Stimulated activated CD4-positive, alpha-beta T cell treated with anti-CD3 and anti-CD28 coated beads, Interleukin-1b, Interleukin-23, amount 100 ng/mL, for 1 hour (primary cell): ENCODE measurements at places on chromosomes 3 and 15.

DNA sequence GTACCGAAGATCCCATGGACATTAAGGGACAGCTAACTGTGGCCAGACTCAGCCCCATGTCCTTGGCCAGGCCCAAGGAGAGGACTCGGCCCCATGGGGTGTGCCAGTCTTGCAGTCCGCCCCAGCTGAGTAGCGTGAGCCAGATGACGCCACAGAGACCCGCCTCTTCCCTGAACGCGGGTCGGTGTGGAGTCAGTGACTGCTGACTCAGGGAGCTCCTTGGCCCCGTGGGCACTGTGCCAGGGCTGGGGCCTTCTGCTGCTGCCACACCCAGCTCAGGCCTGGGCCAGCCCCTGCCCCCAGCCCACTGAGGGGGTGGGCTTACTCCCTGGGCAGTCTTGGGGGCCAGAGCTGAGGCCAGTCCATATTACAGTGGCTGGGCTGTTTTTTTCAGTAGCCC lies 52.8 kb downstream of the PLXNA1 start:
- no peak for DNase-seq

DNA sequence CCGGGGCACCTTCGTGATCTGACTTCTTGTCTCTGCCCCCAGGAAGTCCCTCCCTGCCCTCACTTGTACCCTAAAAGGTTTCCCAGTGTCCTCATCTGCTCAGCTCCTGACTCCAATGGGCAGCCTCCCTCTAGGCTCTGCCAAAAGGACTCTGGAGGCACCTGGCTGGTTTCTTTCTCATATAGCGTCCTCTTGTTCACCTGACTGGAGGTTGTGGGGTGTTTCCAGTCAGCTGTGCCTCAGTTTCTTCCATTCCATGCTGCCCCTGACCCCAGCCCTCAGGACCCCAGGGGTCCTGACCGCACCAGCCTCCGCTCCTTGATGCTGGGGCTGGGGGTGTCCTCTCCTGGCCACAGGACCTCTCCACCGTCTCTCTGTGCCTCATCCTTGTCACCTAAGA lies 2.5 kb downstream of the PRR23E start:
- DNase-seq, result no peak

GRCh38 chr3:189508784-189509501 lies 122.2 kb upstream of the TP63 start:
- no peak for DNase-seq

DNA sequence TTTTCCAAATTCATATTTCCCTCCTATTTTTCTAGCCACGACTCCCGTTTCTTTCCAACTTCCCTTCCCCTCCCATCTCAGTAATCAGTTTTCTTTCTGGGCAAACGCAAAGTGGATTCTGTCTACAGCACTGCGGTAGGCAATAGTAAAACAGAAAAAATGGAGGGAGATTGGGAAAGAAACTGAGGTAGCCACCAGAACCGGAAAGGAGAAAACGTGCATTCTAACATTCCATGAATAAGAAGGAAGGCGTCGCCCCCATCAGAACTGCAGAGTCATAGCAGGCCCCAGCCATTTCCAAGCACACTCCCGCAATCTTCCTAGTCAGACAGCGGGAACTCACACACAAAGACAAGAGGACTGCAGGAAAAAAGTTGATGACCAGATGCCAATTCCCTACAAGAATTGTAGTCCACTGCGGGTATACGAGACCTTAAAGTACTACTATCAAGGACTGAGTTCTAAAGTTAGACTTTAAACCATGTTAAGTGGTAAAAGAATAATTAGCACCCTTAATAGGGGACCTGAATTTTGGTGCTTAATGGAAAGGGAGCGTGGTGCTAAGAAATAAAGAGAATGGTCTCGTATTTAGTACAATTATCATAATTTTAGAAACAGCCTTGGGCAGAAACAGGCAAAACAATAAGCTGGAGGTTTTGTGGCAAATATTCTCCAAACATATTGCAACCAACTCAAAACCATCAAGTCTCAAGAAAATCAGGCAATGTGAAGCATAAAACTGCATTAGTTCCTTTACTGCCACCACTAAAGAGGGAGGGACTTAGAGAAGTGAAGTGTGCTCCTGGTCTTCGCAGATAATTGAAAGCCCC lies 1.4 kb downstream of the PFN2 start:
- no peak for DNase-seq

DNA sequence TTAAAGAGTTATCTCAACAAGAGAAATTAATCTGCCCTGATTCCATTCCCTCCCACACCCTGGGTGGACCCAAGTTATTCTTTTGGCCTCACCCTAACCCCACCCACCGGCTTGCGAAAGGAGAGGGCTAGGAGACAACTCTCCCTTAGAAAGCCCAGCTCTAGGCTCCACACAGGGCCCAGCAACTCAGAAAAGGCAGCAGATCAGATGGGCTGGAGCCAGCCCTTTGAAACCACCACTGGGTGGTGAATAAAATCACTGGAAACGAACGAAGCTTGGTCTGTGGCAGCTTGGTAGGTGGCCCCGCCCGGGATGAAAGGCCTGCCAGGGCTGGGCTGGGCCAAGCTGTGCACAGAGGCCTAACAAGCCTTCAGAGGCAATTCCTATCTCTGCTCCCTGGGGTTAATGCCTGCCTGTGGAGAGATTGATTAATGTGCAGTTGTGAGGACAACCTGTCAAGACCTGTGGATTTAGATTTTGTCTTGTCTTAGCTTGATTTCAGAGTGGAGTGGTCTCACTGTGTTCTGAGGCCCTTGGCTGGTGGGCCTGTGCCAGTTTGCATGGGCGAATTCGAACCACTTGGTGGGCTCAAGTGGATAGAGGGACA lies 38.8 kb downstream of the BHLHE40 start:
- DNase-seq, result no peak

DNA sequence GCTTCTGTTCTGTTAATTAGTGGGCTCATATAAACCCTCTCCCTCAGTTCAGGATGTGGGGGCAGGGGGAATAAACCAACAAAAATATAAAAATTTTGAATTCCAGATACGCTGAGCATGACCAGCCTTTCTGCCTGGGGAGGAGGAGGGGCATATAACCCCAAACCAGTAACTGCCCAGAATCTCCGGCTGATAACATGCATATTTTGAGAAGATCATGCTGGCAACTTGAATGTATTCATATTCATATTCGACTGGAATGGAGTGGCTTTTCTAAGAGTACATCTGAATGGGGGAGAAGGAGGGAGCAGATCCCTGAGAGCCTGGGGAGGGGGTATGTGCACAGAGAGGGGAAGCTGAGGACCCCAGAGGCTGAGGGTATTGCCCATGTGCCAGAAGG lies 54.5 kb upstream of the LCTL start:
- DNase-seq, result no peak

DNA sequence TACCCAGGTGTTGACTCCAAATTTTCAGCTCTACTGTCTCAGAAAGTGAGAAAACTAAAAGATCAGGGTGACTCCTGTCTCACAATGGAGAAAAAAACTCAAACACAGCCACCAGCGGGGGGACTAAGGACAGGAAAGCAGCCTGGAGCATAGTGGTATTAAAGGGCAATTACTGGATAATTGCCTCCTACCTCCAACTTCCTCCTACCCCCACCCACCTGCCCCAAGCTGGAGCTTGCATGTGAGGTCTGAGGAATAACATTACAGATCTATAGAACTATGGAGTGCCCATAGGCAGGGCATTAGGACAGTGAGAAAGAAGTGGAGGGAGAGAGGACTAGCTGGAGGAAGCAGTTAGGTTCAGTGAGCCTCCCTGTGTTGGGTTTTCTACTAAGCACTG lies 2.7 kb upstream of the PCCB start:
- DNase-seq, result no peak

- no peak for DNase-seq
Measured at GRCh38 chr15:60839510-60840211, 360.7 kb upstream of the ICE2 start.

DNA sequence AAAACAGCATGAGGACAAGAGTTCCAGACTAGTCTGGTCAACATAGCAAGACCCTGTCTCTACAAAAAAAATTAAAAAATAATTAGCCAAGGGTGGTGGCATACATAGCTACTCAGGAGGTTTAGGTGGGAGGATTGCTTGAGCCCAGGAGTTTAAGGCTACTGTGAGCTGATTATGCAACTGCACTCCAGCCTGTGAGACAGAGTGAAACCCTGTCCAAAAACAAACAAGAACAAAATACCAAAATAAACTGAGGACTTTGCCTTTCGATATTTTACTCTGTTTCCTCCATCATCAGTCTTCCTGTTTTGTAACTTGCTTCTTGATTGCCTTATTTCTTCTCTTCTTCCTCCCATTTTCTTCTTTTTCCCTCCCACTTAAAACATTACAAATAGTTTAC lies 504.4 kb downstream of the ROBO1 start:
- no peak for DNase-seq

GRCh38 chr3:161322781-161323568 lies 48.3 kb downstream of the SPTSSB start:
- DNase-seq, result no peak

DNA sequence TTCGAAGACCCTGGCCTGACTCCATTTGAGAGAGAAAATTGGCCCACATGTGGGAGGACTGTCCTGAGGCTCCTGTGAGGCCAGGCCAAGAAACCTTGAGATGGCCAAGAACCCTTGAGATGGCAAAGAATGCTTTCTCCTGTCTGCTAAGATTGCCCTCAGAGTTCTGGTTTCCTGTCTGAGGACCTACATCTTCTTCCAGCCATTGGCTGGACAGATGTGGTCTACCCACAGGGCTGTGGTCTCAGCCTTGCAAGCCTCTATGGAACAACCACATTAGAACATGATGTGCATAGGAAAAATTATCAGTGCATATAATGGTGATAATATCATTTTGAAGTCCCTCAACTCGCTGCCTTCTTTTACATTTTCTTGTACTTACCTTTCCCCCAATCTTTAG lies 10.8 kb upstream of the RASA2 start:
- DNase-seq, result no peak

GRCh38 chr3:122586098-122586497 lies 8.6 kb downstream of the PARP15 start:
- DNase-seq, result no peak

GRCh38 chr3:122025296-122025695 lies 3.2 kb upstream of the ILDR1 start:
- no peak for DNase-seq

DNA sequence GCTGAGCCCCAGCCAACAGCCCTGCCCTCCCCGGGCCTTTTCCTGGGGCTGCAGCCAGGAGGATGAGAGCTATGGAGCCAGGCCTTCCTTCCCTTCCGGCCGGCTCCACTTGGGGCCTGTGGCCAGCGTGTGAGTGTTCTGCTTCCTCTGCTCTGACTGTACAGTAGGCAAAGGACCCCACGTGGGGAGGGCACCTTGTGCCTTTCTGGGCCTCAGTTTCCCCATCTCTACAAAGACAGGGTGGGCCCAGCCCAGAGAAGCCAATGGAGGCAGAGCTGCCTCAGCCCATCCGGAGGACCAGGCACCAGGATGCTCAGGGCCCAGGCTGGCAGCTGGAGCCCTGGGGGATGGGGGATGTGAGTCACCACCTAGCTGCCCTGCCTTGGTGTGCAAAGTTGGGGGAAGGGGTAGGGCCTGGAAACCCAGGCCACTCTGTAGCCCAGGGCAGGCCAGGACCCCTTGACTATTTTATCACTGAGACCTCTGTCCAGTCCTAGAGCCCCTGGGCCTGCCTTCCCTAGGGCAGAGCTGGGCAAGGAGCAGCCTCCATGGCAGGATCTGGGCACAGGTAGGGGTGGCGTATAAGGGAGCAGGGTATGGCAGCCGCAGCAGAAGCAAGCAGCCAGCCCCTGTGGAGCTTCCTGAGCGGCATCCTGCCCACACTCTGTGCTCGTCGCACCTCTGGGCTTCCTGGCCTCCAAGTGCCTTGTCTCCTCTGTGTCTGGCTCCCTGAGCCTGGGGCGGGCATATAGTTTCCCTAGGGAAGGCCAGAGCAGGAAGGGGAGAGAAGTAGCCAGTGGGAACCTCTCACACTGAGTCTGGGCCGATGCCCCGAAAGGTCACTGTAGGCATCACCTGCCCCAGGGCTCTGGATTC lies 1.8 kb downstream of the PSTPIP1 start:
- no peak for DNase-seq

GRCh38 chr3:186001842-186002241 lies 64.0 kb upstream of the TRA2B start:
- no peak for DNase-seq

GRCh38 chr15:70100474-70101341 lies 3.0 kb upstream of the TLE3 start:
- DNase-seq, result no peak

DNA sequence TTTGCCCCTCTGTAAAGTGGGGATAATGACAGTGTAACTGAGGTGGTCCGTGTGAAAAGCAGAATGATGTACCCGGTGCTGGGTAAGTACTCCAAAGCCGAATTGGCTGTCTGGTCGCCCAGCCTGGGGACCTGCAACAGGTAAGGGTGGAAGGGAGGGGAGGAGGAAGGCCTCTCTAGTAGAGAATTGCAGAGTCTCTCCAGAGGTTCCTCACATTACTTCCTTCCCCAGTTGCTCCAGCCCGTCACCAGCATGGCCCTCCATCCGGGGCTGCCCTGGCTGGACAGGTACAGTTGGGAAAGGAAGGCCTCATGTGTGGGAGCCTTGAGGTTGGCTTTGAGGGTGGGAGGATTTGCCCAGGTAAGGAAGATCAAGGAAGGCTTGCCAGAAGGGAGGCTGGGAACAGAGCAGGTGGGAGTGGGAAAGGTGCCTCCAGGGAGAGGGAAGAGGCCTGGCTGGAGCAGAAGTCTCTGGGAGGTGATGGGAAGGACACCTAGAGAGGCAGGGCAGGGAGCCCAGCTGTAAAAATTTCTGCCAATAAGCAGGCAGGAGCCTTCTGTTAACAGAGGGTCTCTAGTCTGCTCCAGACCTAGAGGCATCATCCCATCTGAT lies 1.7 kb upstream of the PSTPIP1 start:
- no peak for DNase-seq

DNA sequence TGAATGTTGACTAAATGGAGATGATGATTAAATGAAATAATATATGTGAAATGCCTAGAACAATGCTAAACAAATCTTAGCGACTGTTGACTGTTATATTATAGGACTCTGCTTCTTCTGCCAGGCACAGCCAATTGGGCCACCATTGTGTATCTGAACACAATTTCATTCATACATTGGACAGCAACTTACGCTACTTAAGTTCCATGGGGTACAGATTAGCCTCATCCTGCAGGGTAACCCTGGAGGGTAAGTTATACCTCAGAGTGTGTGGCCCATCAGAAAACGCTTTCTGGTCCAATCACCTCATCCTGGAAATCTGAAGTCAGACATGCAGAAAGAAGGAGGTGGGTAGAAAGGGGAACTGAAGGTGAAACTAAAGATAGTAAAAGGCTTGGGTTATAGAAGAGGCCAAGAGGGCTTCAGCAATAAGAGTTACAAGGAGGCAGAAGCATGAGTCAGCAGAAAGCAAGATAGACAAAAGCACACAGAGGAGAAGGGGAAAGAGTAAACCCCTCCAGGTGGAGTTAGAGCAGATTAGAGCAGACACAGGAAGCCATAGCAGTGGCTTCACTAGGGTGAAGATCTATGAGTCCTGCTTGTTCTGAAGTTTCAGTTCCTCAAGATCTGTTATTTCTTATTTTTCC lies 119.3 kb upstream of the SLC24A5 start:
- no peak for DNase-seq

- no peak for DNase-seq
Measured at GRCh38 chr3:111976254-111976653, 2.6 kb upstream of the ABHD10 start.

DNA sequence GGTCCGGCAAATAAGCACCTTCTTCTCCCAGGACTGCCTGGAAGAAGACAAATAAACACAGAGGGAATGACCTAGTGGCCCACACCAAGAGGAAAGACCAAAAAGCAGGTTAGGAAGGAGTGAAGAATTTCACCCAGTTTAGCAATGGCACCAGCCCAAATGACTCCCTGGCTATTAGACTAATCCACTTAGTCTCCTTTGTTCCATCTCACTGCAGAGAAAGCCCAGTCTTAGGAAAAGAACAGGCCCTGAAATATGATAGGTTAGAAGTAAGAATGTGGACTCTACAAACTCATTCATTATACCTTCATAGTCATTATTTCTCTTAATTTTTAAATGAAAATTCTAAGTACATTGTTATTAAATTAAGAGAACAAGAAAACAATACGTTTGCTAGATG lies 23.2 kb downstream of the SERPINI2 start:
- DNase-seq, result no peak
